ENCODE measurements at places on chromosomes 12 and 14.

GRCh38 chr12:46358791-46359666 is 13.5 kb downstream of the SLC38A2 start:
- DNase-seq: no peak

DNA sequence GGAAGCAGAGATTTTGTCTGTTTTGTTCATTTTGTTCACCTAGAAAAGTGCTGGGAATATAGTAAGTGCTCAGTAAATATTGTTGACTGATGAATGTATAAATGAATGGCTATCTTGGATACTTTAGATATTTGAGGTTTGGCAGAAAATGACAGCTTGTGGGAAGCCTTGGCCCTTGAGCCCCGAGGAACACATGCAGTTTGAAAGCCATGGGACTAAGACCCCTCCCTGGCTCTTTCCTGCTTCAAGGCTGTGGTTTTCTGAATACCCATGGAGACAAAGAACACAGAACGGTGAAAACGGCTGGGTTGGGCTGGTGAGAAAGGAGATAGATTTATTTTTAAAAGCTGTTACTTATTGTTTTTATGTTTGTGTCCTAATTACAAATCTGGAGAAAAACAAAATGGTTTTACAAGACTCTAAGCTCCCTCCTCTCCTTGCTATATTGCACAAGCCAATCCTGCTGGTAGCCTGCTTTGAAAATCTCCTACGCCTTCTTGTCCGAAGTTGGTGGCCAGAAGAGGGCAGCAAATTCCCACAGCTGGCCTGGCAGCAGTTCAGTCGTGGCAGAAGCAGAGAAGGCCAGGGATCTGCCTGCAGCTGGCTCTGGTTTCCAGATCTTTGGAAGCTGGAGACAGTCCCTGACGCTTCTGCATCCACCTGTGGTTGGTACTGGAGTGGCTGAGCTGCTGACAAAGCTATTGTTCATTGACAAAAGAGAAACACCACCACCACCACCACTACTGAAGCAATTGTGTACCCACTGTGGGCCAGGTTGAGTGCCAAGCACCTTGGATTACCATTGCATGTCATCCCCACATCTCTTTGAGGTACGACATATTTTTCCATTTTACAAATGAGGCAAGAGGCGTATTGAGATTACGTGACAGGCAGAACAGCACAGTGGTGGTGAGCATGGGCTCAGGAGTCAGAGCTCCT is 5.2 kb upstream of the KRT85 start:
- DNase-seq: peak; percentile 95

DNA sequence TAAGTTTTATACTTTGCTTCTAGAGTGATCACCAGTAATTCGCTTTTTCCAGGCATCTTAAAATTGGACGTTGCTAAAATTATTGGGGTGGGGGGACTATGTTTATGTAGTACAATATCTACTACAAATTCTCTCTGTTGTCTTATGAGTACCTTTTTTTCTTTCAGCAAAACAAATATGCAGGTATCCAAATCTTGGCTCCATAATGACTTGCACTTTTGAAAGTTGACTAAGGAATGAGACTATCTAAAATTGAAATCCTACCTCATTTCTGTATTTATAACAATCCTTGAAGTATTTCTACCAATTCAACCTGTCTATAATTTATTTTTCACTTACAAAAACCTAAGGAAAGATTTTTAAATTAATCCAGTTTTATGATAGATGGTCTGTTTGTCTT is 2.4 kb downstream of the DYNC1H1 start:
- no peak for DNase-seq

DNA sequence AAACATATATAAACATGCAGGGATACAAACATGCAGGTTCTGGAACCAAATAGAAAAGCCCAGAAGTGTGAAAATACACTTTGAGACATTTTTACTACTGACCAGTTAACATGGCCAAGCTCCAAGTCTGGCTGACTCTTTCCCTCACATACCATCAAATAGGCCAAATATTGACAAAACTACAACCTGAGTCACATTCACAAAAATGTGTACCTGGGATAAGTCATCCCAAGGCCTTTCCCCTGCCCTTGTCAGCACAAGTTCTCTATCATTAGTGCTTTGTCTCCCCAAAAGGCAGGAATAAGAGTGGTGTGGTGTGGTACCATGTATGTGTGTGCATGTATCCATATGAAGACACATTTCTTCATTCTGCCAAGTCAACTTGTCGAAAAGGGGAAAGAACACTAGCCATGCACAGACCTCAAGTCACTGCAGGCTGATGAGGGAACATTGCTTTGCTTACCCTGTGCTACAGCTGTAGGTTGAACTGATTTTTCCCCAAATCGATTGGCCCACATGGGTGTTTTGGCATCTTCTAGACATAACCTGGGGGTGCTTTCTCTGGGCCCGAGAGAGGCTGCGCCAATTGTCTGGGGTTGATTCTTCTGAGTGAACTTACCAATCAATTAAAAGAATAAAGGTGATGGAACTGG is 14.9 kb downstream of the HOXC4 start:
- DNase-seq: no peak

DNA sequence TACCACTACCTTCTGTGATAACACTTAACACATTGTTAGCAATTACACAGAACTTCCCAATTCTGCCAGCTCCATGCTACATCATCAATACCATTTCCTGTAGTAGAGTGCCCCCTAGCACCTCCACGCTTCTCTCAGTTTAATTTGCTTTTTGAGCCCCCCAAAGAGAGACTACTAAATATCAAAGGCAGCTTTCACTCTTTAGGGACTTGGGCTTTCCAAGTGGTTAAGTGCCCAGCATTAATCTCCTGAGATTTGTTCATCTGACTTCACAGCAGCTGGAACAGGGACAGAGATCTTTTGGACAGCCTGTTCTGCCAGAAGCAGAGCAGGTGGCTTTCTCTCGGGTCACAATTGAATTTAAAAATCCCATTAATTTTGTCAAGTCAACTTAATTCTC is 954.9 kb downstream of the DIO2 start:
- no peak for DNase-seq

- DNase-seq: no peak
Observed at GRCh38 chr12:23954332-23954731, 4.9 kb upstream of the SOX5 start.

GRCh38 chr12:54258201-54258681 is 21.7 kb downstream of the CBX5 start:
- no peak for DNase-seq

DNA sequence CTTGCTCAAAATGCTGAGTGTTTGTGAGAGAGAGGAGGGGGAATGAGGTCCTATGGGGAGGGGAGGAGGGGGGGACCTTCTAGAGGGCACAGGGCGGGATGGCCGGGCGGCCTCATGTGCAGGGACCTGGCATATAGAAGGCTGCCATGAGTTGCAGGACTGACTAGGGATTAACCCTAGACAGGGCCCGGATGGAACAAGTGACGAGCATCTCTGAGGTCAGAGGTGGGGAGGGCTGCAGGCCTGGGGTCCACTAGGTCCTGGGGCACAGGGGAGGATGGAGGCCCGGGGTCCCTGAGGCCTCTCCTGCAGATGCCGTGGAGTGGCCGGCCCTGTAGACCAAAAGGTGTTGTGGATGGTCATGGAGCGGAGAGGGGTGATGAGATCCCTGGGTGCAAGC is 104.0 kb upstream of the EIF5 start:
- no peak for DNase-seq

- peak; percentile 89 for DNase-seq
Observed at GRCh38 chr14:75018694-75019093, 16.0 kb downstream of the EIF2B2 start.

DNA sequence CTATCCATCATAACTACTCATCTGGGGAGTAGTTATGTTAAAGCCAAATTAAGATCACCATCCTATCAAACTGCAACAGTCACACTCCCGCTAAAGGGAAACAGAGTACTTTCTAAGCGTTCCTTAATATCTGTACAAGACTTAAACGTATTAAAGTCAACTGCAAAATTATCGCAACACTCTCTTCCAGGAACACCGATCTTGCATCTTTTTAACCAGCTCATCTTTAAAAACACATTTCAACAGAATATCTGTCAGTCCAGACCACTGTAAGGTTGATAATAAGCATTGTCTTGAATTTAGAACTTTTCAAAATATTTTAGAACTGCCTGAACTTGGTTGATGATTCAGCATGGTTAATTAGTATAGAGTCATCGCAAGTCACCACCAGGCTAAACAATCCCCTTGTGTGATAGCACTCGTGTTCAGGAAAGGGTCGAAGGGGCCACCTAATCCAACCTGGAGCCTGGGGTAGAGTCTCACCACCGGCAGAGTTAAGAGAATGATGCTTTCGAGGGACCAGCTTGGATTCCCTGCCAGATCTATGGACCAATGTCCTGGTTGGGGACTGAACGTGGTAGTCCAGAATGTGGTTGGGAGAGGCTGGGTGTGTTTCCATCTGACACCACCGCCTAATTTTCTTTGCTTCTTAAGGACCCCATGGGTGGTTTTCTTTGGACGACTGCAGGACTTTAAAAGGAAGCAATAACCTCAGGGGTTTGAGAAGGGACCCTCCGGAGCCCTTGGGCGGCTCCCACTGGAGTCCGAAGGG is 890 bp downstream of the SPTLC2 start:
- DNase-seq: no peak

- no peak for DNase-seq
Observed at GRCh38 chr12:106145539-106146447, 7.0 kb upstream of the NUAK1 start.

DNA sequence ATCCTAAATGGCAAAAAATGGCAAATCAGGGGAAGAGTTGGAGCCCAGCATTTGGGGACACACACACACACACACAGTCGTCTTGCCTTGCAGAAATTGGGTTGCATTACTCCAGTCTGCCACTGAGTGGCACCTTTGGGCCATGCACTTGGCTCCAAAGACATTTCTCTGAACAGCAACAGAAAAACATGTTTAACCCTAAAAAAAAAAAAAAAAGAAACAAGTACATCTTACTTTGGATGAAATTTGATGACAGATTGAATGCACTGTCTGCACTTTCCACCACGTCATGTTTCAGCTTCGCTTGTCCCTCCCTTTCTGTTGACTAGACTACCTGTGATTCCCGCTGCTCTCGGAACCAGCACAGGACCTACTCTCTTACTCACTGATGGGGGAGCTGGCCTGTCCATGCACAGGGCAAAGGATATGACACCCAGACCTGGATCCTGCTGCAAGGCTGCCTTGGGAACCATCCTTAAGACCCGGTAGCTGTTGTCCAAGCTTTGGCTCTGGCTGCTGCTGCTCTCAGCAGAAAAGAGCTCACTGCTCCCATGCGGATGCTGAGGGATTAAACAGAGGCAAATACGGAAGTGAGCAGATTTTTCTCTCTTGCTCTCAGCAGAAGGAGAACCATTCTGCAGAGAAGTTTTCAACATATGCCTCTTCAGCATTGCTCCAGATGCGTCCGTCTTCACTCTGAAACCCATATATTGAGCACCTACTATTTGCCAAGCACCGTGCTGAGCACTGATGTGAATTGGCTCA is 376.8 kb downstream of the DPF3 start:
- DNase-seq: peak; percentile 43

GRCh38 chr12:54385251-54385914 is 850 bp upstream of the ZNF385A start:
- DNase-seq: peak; percentile 29

DNA sequence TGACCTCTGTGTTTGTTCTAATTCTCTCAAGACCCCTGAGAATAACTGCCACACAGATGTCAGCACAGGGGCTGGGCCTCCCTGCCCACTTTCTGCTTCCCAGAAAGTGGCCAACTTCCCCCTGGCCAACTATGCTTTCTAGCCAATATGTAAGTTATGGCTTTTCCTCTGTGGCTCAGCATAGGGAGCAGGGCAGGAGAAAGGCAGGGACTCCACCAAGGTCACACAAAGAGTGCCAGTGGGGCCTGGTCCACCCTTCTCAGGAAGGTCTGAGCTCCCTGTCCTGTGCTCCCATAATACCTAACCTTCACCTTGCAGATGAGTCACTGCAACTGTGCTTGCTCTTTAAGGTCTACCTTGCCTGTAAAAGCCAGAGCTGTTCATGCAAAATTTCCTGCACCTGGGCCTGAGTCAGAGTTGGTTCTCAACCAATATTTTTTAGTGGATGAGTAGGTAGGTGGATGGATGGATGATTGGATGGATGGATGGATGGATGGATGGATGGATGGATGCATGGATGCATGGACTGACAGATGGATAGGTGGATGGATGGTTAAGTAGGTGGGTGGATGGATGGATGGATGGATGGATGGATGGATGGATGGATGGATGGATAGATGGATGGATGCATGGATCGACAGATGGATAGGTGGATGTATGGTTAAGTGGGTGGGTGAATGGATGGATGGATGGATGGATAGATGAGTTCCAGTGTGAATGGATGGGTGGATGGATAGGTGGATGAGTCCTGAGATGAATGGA is 64.2 kb downstream of the DIO3 start:
- DNase-seq: no peak

DNA sequence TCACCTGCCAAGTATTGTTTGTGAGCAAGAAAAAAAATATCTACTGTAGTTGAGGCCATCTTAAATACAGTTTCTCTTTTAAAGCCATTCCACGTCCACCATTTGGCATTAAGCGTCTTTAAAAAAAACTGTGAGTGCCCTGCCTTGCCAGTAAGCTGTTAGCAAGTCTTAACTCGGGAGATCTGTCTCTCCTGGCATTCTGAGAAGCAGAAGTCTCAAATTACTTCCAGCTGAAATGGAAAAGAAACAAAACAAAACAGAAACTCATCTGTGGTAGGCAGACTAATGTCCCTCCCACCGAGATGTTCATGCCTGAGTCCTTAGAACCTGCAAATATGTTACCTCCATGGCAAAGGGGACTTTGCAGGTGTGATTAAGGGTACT is 126.2 kb downstream of the CRADD start:
- DNase-seq: no peak

GRCh38 chr12:104499668-104500332 is 43.1 kb downstream of the CHST11 start:
- no peak for DNase-seq

DNA sequence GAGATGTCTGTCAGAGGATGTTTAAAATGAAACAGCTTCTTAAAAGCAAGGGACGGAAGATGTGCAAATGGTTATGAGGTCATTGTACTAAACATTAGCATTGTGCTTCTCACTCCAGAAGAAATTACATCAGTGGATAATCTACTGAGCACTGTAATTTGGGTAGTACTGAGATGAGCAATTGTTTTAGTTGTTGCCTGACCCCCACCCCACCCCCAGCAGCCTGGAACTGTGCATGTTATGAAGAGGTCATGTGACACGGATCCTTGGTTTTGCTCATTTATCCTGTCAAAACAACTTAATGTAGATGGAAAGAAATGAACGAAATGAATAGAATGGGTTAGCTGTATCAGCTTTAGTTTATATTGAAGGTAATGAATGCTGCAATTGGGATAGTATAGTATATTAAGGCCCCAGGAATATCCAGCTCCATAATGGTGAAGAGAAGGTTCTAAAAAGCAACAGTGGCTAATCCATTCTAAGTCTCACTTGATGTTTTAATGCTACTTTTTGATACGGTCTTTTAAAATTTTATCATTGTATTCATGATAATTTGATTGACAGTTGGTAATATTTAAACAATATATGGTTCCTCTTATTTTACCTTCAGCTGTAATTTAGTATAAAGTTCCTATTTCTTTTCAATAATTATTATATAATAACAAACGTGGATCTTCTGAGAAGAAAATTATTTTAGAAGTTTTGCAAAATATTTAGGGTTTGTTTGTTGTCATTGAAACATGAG is 58.5 kb downstream of the WNK1 start:
- DNase-seq: no peak
